ENCODE measurements at places on chromosomes 11 and 22.

DNA sequence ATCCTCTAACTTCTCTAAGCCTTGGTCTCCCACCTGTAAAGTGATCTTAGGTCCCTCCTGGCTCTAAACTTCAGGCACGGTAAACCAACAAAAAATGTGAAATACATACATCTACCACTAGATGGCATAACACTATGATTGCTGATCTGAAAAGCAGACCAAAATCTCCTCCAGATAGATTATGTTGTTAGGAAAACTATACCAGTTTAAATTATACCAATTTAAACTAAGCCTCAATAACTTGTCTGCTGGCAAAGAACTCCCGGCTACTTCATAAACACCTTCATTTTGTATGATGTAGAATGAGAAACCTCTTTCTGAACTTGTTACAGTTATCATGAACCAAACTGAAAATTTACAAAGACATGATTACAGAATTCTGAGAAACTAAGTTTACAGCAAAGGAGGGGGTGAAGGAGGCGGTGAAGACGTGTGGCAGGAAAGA lies 85.9 kb downstream of the SBF2 start:
- peak; percentile 5 for DNase-seq

- DNase-seq: no peak
These were observed 102.4 kb upstream of the SORL1-AS1 start for GRCh38 chr11:121555121-121555520.

- DNase-seq: no peak
These were observed 134.8 kb downstream of the EHF start for GRCh38 chr11:34755671-34756070.

- no peak for DNase-seq
These were observed 833.8 kb downstream of the TBC1D22A start for GRCh38 chr22:47596176-47596690.

- no peak for DNase-seq
These were observed 8.3 kb upstream of the FOLR2 start for GRCh38 chr11:72208281-72208680.

- peak; percentile 55 for DNase-seq
These were observed 1.7 kb downstream of the RASGRP2 start for GRCh38 chr11:64742087-64742888.

DNA sequence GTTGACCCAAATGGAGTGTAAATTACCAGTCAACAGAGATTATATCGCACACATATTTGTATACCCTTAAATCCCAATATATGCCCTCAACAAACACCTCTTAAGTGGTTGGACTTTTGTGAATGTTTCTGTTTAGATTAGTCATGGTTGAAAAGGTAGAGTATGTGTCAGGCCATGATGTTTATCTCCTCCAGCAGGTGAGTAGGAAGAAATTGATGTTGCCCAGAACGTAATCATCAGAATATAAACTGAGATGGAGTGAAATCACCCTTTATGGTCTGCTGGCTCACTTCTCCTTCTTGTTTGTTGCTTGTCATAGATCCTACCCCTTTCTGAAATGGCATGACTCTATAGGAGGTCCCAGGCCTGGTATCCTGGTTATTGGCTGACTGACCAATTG lies 431.8 kb downstream of the ETS1 start:
- DNase-seq: no peak

- no peak for DNase-seq
These were observed 8.0 kb upstream of the ZBTB16 start for GRCh38 chr11:114051558-114051957.

DNA sequence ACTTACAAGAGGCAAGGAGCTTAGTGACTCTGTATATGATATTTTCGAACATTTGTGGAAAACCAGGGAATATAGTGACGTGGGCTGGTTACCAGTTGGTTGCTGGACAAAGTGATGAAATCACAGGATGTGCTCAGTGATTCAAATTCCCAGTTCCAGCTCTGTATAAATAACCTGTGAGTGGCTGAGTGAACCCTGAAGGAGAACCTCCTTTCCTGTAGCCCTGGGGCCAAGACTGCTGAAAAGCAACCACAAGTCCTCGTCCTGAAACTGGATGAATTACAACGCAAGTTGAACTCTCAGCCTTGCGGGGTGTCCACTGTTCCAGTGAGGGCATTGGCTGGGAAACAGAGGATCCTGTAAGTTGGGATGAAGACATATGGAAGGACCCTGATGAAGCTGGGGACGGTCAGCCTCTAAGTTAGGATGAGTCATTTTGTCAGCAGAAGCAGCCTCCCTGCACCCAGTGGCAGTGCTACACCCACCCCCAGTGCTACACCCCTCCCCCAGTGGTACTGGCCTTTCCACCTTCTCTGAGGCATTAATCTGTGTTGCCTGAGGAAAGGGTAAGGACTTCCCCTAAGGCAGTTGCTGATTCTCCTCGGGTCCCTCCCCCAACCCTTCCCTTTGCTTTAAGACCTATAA lies 22.0 kb upstream of the CD81 start:
- no peak for DNase-seq

DNA sequence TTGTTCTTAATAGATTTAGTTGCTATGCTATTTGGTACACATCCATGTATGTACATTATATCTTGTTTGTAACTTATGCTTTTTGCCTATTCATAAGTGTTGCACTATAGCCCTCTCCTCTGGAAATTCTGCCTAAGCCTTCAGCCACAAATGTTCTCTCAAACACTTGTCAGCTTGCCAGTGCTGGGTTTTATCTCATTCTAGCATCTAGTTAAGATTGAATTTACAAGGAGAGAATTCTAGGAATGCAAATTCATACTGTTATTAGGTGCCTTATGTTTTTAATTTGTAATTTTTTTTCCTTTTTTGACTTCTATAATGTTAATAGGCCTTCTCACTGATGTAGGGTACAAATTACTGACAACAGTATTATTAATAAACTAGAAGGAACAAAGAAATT lies 14.6 kb upstream of the CTSC start:
- no peak for DNase-seq

GRCh38 chr11:74171630-74171968 lies 510 bp downstream of the PPME1 start:
- no peak for DNase-seq

DNA sequence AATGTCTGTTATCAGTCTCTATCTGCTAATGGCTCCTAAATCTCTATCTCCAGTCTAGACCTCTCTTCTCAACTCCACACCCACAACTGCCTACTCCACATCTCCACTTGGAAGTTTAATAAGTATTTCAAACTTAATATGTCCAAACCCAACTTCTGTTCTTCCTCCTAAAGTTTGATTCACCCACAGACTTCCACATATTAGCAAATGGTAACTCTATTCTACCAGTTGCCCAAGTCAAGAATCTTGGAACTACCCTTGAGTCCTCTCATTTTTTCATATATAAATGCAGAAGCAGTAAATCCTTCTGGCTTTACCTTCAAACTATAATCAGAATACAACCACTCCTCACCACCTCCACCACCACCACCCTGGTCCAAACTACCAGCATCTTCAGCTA lies 6.7 kb upstream of the JAML start:
- no peak for DNase-seq

- DNase-seq: no peak
These were observed 29.4 kb downstream of the CCDC83 start for GRCh38 chr11:85884581-85885021.

- DNase-seq: no peak
These were observed 375.6 kb upstream of the C11orf87 start for GRCh38 chr11:109046284-109046992.

DNA sequence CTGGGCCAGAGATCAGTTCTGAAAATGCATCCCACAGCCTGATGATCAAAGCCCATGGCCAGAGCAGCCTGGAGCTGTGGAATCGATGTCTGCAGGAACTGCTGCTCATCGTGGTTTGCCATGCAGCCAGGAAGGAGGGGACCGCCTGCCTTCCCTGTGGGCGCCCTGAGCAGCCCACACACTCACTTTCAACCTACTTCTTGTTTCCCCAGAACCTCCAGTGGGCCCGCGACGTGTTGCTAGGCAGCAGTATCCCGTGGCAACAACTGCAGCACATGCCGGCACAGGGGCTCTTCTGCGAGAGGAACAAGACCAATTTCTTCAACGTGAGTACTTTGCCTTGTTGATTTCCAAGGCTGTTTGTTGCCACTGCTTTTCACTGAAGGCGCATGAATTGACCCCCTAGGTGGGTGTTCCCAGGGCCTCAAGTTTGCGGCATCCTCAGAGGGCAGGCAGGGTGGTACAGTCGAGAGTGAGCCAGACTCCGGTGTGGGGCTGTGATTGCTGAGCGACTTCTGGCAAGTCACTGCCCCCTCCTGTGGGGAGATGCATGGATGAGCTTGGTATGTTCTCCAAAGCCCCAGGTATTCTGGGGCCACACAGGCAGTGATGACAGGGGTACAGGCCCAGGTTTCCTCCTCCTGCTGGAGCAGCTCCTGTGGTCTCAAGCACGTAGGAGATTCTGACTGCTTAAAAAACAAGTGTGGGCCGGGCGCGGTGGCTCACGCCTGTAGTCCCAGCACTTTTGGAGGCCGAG lies 47.0 kb upstream of the SUSD2 start:
- peak; percentile 59 for DNase-seq

GRCh38 chr11:116930586-116930985 lies 93.2 kb upstream of the APOA1 start:
- DNase-seq: no peak

- no peak for DNase-seq
These were observed 11.6 kb upstream of the GPHA2 start for GRCh38 chr11:64947208-64947814.

GRCh38 chr11:90646266-90646665 lies 423.4 kb upstream of the CHORDC1 start:
- no peak for DNase-seq

- no peak for DNase-seq
These were observed 204.2 kb downstream of the AASDHPPT start for GRCh38 chr11:106281455-106282173.

DNA sequence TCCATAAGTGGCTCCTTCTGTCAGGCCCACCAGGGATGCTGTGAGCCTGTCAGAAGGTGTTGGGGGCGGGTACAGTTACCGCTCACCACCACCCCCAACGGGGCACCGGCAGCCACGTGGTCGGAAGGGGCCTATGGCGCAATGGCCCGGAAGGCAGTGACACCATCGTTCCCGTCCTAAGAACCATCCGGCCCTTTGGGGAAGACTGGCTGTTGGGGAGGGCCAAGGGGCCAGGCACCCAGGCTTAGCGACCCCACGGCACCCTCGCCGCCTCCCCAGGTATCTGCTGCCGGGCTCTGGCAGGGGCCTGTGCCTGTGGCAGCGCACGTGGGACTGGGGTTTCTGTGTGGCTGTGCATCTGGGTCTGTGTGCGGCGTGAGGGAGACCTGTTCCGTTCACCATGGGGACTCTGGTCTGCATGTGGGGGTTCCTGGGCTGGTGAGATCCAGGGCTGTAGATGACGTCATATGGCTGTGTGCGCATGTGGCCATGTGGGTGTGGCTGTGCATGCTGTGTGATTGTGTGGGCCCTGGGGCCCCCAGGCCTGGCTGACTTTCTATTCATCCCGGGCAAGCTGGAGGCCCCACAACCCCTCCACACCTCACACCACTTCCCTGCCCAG lies 717 bp downstream of the OSM start:
- peak; percentile 89 for DNase-seq

GRCh38 chr11:17098658-17099057 lies 21.2 kb upstream of the RPS13 start:
- DNase-seq: no peak

DNA sequence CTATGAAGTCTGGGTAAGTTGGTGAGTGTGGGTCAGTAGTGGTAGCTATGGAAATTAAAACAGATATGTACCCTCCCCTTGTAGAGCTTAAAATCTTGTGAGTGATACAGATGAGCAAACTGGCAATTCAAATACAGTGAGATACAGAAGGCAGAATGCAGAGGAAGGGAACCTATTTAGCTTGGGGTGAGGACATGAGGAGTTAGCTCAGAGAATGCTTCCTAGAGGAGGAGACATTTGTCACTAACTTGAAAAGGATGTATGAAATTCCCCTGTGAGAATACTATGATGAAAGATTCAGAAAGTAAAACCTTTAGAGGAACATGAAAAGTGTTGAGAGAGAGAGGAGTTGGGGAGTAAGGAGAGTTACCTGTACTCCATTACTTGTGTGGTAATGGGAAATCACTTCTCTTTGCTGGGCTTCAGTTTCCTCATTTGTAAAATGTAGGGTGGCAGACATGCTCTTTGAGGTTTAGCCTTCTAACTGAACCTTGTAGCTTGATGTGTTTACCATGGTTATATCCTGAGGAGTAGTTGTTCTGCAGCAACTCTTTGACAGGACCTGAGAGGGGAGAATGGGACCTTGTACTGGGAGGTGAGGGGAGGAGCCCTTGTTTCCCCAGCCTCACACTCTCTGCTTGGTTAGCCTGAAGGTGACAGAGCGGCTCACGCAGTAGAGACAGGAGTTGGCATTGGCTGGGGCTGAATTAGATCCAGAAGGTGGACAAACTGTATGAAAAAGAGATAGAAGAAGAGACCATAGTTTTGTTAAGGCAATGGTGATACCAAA lies 17.9 kb downstream of the SWAP70 start:
- no peak for DNase-seq

- no peak for DNase-seq
These were observed 3.8 kb downstream of the PCNX3 start for GRCh38 chr11:65619281-65619928.

DNA sequence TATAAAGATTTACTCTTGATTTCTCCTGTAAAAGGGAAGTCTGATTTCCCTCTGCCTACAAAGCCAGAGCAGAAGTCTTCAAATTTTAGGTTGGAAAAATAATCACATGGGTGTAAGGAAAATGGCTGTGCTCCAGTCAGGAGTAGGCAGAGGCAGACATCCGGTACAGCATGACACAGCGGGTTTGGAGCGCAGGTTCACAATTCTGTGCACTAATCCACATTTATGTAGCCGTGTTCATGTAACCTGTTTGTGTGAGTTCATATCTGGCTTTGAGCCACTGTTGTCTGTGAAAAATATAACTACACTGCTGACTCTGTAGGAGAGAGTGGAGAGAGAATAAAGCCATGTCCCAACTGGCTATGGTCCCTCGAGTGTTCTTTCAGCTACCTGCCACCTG lies 248.0 kb downstream of the CASP12 start:
- peak; percentile 5 for DNase-seq

- DNase-seq: peak; percentile 70
These were observed 13.1 kb upstream of the RPS19BP1 start for GRCh38 chr22:39545386-39546365.

- DNase-seq: no peak
These were observed 1.3 kb upstream of the MLC1 start for GRCh38 chr22:50086526-50086925.

GRCh38 chr11:56637500-56637899 lies 4.7 kb downstream of the OR5AP2 start:
- no peak for DNase-seq

DNA sequence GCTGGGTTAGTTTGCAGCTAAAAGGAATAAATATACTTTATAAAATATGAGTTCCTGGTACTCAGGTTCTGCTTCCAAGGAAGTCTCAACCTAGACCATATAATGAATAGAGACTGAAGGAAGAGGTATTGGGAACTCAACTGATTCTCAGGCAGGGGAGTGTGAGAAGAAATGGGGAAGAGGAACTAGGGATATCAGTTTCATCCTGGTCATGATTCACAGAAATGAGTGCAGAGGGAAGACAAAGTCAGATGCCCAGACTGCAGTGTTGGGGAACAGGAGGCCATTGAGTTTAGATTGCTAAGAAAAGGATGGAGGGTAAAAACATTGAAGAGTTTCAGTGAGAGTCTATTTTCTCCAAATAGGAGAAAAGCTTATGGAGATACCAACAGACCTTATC lies 28.8 kb downstream of the PLAAT5 start:
- no peak for DNase-seq
